Inflammatory macrophage (primary cell): ENCODE measurements at places on chromosomes 12 and 14.

GRCh38 chr12:113766879-113767878 lies 198.9 kb downstream of the RBM19 start:
- DNase-seq = no peak

- DNase-seq = no peak
These were observed 3.8 kb downstream of the SOAT2 start for GRCh38 chr12:53107122-53107521.

- peak; percentile 53 for DNase-seq
These were observed 20.0 kb downstream of the BORCS5 start for GRCh38 chr12:12376646-12377448.

- DNase-seq = no peak
These were observed 358.1 kb downstream of the ADGRD1 start for GRCh38 chr12:131311764-131312163.

DNA sequence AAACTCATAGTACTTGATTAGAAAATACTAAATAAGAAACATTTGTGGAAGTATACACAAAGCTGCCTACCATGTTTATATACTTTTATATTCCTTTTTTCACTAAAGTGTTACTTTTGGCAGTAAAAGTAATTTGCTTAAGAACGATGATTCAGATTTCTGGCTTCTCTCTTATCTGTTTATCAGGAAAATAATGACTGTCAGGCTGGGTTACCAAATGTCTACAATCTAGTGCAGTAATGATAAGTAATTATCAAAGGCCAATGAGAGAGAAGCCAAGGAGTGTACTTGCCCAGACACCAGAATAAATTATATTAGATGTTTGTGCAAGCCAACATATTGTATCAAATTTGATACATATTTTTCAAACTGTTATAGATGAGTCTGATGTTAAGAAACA lies 113.4 kb downstream of the RALGAPA1 start:
- no peak for DNase-seq

- no peak for DNase-seq
These were observed 34.3 kb upstream of the TXNRD1 start for GRCh38 chr12:104181313-104181712.

DNA sequence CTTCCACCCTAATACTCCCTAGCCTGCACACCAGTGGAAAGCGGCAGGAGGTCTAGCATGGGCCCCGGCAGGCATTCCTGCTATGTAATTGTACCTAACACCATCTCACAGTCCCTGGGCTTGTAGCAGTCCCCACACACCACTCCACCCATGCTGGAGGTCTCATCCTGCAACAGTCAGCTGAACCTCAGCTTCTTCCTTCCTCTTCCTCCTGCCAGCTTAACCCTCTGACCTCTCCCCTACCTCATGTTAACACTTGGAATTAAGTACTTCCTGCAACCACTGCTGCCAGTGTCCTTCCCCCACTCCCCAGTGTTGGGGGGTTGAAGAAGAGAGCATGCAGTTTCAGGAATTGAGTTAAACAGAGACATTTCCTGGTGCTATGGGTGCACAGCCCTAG lies 7.6 kb downstream of the ADCY4 start:
- DNase-seq = peak; percentile 66

DNA sequence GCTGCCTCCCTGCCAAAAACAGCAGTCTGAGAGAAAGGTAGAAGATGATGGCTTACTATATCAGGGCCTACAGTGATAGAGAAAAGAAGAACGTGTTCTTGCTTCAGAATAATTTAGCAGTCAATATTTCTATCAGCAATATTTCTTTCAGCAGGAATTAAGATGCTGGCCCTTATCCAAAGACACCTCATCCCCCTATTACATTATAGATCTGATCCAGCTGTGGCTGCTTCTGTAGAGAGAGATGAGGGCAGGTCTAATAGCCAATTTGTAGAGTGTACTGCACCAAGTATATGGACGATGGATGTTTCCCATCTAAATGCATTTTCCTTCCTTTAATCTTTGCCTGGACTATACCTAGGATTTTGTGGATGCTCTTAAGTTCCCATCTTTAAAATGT lies 451.7 kb downstream of the NPAS3 start:
- DNase-seq = no peak

- DNase-seq = no peak
These were observed 28.9 kb upstream of the STON2 start for GRCh38 chr14:81429028-81429427.
